ENCODE measurements at places on chromosomes 12 and 14.

GRCh38 chr14:36996133-36996856 lies 176.1 kb downstream of the SLC25A21 start:
- DNase-seq: no peak

DNA sequence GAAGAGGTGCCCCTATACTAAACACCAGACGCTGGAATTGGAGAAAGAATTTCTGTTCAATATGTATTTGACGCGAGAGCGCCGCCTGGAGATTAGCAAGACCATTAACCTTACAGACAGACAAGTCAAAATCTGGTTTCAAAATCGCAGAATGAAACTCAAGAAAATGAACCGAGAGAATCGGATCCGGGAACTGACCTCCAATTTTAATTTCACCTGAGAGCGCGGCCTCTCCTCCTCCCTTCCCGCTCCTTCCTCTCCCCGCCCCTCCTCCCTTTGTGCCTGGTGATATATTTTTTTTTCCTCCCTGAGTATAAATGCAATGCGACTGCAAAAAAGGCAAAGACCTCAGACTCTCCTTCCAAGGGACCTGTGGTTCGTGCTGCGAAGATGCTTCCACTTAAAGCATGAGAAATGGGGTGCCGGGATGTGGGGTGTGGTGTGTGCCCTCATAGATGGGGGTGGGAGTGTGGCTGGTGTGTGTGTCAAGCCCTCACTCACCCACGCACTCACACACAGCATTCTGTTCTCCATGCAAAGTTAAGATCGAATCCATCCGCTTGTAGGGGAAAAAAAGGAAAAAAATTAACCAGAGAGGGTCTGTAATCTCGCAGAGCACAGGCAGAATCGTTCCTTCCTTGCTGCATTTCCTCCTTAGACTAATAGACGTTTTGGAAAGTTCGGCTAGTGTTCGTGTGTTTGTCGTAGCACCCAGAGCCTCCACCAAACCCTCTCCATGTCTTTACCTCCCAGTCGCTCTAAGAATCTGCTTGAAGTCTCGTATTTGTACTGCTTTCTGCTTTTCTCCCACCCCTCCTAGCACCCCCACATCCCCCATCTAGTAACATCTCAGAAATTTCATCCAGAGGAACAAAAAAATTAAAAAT lies 4.5 kb downstream of the HOXC10 start:
- peak; percentile 45 for DNase-seq

DNA sequence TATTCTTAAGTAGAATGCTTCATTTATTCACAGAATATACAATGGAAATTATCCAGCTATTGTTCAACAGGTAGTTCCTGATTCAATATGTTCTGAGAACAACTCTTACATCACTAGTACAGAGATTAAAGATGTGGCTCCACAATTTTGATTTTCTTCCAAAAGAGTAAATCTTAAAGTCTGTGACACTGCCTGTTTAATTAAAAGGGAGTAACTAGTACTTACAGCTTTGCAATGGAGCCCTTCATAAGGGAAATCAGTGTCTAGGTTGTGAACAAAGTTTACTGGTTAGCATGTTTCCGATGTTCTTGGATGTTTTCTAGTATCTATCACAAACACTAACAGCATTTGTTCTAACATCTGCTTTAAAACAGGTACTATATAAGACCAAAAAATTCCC lies 30.8 kb downstream of the MIA2 start:
- no peak for DNase-seq

- DNase-seq: no peak
Measured at GRCh38 chr14:92657457-92658142, 90.8 kb downstream of the LGMN start.

GRCh38 chr14:96805956-96806355 lies 8.8 kb downstream of the VRK1 start:
- DNase-seq: no peak
